Cortex of kidney (tissue), 1 donor: ENCODE measurements at places on chromosomes 1 and 21.

DNA sequence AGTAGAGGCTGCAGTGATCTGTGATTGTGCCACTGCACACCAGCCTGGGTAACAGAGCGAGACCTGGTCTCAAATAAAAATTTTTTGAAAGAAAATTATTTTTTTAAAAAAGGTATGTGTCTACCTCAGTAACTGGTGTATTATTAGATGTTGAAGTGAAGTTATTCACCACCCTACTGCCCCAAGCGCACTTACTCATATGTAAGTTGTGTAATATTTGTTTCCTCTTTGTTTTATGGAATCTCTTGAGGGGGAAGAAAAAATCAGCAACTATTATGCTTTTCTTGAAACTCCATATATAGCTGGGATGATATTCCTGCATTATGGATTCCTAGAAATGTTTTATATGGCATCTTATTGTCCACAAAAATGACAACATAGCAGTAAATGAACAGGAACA, 21.3 kb downstream of the RBM15 start:
- DNase-seq, result no peak

DNA sequence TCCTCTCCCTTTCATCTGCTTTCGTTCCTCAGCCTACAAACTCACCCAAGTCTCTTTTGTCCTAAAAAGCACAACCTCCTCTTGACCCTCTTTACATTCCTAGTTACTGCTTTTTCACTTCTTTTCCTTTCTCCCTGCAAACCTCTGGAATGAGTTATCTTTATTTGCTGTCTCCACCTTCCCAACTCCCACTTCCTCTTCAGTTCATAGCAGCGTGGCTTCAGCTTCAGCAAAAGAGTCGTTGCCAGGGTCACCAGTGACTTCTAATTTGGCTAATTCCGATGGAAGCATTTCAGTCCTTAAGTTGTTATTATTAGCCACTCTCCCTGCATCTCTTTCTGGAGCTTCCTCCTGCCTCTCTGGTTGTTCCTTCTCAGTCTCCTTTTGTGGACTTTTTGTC, 6.2 kb upstream of the TMEM54 start:
- no peak for DNase-seq

GRCh38 chr1:3003039-3003940, 18.0 kb upstream of the ACTRT2 start:
- DNase-seq, result no peak

- DNase-seq, result no peak
Measured at GRCh38 chr1:219120624-219121544, 52.8 kb upstream of the LYPLAL1 start.

DNA sequence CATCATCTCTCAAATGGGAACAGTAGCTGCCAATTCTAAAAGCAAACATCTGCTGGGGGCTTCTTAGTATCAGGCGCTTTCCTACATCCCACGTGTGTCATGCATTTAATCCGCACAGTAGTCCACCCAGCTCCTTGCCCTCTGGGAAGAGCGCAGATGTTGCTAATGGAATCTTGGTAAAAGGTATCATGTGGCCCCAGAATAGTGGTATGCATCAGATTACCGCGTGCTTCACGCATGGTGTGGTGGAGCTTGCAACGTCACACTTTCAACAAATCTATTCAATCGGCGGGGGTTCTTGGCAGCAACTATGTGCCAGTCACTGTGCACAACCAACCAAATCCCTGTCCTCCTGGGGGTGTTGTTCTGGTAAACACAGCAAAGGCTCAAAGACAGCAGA, 141.0 kb downstream of the HIVEP3 start:
- DNase-seq, result no peak

DNA sequence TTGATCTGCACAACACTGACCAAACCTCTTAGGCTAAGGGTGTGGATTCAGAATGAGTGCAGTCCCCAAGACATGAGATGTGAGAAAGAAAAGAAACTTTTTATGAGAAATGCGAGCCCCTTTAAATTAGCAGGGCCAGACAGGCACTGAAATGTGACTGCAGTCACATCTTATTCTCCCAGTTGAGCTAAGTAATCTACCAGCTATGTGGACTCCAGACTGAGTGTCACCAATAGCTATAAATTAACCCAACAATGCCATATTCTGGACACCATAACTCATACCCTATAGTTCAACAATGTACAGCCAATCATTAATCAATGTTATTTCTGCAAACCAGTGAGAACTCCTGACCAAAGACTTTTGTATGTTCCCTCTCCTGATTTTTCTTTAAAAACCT, 153.2 kb downstream of the COQ8A start:
- no peak for DNase-seq

DNA sequence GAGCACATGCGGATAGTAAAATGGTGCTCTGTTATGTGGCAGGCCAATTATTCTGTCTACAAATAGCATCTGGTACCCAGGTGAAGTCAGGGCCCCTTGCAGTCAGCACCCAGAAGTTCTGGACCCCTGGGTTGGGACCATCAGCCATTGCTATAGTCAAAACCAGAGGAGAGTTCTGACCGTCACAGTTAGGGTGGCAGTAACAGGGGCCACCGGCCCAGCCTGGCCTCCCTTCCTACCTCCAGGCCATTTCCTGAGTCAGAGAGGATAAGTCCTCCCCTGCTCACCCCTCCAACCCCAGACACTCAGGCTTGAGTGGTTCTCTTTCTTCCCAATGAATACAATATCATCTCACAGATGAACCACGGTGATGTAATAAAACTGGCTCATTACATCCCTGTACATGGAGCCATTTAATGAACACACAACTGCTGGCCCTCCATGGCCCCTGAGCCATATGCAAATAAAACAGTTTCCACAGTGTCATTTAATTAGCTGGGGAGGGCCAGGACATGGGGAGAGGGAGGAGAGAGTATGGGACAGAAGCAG, 673.6 kb downstream of the MATN1 start:
- no peak for DNase-seq

DNA sequence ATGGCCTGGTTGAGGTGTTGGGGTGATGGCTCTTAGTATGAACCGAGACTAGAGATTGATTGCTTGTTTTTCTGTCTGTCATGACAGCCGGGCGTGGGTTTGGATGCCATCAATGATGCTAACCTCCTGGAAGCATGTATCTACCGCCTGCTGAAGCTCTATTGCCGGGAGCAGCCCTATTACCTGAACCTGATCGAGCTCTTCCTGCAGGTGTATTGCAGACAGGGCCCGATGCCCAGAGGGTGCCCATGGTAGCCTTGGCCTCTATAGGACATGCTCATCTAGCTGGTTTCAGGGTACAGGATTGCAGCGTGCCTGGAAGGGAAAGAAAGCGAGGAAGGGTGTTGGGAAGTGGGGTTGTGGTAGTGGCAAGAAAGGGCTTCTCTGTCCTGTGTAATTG, 2.6 kb upstream of the RUSC1 start:
- no peak for DNase-seq

DNA sequence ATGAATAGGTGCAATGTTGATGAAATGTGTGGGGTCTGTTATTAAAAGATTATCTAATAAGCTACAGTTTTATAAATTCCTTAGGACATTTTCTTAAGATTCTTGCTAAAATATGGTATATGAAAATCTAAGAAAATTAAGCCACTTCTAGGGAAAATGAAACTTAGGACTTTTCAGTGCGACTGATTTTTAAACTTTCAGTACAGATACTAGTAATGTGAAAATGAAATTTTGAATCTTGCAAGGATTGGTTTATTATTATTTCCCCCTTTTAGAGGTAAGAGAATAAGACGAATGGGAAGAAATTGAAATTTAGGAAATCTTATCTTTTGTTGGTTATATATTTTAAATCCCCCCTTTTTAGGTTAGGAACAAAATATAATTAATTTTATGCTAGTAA, 16.4 kb downstream of the CAPZA1 start:
- no peak for DNase-seq
